A549 (cell line): ENCODE measurements at places on chromosomes 1 and 21. TPM values are rescaled to one million over a fixed set of nuclear protein-coding genes. Genes with fewer than 3 reads are reported as not detected.

SMIM1 gene
- polyA plus RNA-seq = 0.80 to 1.3 TPM (median 1.1 TPM) in 3 replicates

DNA sequence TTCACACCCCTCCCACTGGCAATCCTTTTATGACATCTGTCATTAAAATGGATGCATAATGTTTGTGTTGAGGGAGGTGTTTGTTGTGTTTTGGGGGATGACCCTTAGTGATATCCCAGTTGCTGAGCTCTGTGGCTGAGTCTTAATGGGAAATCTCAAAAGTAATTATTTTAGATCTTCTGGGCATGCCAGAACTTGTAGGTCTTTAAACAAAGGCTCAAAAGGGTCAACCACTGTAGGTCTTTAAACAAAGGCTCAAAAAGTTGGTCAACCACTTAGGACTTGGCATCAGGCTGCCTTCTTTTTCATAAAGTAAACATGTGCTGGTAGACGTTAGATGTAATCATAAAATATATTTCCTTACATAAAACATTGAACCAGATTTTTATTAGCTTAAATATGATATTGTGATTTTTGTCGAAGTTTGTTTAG is 78.0 kb downstream of the CDC14A start:
- DNase-seq = no peak

TNFRSF18 gene
- polyA plus RNA-seq = not detected in 3 replicates

TOR3A gene
- polyA plus RNA-seq = 44.5 to 48.9 TPM (median 46.4 TPM) in 3 replicates

DNA sequence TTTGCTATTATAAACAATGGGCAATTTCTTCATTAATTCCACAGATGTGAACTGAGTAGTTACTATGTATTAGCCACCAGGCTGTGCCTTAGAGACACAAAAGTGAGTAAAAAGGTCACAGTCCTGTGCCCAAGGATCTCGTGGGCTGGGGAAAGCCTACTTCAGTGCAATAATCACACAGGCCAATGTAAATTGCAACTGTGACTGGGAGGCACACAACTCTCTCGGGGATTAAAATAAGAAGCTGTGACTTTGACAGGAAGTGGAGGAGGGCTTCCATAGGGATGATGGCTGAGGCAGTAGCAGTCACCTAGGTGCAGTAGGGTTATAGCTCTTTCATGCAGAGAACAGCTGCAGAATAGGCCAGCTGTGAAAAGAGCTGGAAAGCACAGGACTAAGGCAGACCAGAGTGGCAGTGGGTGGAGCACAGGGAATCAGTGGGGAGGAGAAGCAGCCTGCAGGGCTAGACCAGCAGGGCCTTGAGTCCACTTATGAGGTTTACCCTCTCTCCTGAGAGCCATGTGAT is 121.9 kb downstream of the MAB21L3 start:
- DNase-seq = no peak

DNA sequence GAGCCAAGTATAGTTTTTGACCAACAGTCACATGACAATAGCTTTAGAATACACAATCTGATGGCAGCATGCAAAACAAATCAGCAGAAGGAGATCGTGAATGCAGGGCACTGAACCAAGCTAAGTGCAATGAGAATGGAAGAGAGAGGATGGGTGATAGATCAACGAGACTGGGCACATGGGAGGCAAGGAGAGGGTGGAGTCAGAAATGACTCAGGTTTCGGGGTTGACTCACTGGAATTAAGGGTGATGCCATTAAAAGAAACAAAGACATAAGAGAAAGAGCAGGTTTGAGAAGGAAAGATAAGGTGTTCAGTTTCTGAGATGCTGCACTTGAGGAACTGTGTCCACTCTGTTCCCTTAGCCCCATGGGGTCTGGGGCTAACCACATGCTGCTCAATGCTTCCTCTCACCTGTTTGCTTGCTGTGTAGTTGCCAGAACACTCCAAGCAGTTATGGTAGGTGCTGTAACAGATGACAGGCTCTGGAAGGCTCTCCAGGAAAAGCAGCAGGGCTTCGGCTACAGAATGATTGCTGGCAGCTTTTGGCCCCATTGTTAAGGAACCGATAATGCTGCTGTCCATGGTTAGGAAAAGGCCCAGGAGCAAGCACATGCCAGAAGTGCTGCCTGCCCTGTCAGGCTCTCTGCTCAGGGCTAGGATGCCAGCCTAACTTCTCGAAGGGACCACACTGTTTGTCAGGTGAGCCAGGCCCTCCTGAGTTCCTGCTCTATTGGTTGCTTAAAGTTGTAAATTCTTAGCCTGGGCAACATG is 6.1 kb upstream of the MTF1 start:
- no peak for DNase-seq
